HS-27A (cell line): ENCODE measurements at places on chromosomes 13 and 19.

GRCh38 chr19:49999371-50000010 is 25.7 kb downstream of the VRK3 start:
- no peak for DNase-seq

- no peak for DNase-seq
These were observed 1.1 kb downstream of the GJA3 start for GRCh38 chr13:20159646-20160305.

DNA sequence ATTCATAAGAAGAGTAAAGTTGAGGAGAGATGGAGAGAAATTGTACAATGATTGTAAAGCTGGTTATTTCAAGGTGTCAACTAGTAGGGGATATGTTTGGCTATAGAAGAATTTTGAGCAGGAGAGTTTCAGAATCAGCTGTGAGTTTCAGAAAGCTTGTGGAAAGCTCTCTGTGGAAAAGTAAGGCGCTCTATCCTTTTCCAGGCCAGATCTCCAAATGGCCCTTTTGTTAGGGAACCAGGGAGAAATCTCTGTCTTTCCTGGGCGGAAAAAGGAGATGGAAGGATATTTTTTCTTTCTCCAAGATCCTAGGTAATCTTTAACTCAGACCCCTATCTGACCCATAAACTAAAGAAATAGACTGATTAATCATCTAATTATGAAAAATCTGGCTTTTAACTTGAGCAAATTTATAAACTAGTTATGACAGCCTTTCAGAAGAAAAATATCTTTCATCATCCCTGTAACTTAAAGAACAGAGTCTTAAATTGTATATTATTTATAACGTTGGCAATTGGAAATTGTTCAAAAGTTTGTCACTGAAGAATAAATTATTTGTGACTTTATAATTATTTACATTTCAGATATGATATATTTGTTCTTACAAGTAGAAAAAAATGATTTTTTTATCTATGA is 34.5 kb downstream of the SPRY2 start:
- no peak for DNase-seq

DNA sequence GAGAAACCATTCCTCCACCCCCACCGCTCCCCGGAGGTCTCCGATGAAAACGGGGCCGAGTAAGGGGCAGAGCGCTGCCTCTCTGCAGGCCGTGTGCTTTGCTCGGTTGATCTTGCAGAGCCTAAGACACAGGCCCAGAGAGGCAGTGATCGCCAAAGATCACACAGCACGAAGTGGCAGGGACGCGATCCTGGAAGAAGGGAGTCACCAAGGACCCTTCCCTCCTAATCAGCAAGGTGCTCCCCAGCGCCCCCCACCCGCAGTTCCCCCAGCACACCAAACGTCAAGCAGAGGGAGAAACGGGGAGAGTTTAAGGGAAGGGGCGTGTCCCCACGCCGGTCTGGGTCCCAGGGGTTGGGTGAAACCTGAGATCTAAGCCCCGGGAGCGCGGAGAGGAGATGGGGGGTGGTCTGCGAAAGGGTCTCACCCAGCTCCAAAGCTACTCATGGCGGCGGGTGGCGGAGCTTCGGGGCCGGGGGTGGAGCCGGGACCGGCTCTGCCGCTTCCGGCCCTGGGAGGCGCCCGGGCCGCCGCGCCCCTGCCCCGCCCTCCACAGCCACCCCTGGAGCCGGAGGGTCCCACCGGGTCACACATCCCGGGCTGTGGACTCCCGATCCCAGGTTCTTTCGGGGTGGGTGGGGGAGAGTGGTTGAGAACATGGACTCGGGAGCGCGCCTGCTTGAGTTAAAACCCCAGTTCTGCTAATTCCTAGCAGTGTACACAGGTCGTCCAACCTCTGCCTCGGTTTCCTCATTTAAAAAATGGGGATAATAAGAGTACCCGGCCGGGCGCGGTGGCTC is at the start of gene EML2:
Gene EML2, minus strand, starts transcription at position 468 of the 800 bp plus-strand sequence. Its CDS starts 21 bp downstream, at position 447.
- DNase-seq: no peak

DNA sequence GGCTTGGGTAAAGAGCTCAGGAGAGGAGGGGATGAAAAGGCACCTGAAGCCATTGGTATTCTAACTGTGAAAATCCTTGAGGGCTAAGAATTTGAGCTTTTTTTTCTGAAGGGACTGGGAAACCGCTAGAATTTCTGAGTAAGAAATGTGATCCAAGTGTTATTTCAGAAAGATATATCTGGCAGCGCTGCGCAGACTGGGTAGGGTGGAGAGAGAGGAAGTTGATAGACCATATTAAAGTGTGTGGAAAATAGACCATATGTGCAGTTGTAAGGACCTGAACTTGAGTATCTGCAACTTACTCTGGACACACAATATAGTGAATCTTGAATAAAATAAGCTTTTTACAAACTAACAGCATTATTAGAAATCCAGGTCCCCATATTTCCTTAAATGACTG is 427.4 kb downstream of the NDFIP2 start:
- DNase-seq: no peak

DNA sequence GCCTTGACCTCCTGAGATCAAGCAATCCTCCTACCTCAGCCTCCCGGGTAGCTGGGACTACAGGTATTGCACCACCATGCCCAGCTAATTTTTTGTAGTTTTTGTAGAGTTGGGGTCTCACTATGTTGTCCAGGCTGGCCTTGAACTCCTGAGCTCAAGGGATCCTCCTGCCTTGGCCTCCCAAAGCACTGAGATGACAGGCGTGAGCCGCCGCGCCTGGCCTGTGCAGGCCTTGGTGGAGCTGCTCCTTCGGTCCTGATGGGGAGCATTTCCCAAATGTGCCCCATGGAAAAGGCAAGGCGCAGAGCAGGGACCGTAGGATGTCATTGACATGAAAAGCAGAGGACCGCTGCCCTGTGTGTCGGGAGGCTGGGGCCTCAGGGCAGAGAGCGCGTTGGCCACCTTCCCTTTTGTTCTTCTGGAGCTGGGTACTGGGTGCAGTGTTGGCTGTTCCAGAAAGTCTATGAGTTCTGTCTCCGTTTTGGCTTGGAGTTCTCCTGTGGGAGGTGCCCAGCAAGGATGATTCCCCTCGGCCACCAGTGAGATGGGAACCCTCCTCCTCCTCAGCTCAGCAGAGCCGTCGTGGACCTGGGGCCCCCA is 128.5 kb downstream of the KDM4B start:
- no peak for DNase-seq

GRCh38 chr19:17074634-17075034 is 618 bp downstream of the HAUS8 start:
- DNase-seq: no peak

DNA sequence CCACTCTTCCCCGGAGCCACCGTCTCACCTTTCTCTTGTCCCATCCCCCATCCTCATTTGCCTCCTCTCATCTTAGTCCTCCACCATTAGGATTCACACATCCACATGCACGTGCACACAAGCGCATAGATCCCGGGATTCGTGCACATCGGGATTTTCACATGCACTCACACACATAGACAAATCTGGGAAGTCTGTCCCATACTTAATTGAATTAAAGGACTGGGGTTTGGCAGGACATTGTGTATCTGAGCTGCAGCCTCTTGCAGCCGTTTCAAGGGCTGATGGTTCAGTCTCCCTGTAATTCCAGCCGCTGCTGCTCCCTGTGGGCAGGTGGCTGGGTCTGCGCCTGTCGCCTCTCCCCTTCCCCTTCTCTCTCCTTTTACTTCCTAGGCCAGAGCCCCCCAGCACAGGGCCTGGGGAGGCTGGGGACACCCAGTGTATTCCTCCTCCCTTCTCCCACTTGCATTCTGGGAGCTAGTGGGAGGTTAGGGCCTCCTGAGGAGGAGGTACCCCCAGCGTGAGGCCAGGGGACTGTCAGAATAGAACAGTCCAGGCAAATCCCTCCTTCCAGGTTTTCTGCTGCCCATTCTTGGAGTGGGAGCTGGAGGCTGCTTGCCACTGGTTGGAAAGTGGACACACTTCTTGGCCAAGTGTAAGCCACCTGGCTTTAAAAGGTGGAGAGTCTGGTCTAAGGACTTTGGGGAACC is 43.6 kb downstream of the LYL1 start:
- DNase-seq: no peak

- no peak for DNase-seq
These were observed 8.9 kb downstream of the KLK2 start for GRCh38 chr19:50882188-50882587.

GRCh38 chr13:24134757-24135156 is 25.8 kb upstream of the SPATA13 start:
- DNase-seq: no peak

DNA sequence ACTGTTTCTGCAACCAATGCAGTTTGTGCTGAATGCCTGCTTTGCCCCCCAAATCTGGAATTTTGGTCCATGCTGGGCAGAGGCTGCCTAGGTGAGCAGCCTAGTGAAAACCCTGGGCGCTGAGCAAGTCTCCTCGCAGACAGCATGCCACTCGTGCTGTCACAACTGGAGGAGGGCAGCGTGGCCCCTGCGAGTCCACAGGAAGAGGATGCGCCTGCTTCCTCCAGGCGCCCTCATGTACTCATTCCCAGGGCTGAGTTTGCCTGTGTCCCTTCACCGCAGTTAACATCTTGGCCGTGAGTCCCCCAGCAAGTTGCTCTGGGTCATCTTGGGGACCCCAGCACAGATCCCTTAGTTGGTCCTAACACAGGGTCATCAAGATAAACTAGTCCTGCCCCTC is 26.2 kb upstream of the TMEM160 start:
- DNase-seq: no peak

DNA sequence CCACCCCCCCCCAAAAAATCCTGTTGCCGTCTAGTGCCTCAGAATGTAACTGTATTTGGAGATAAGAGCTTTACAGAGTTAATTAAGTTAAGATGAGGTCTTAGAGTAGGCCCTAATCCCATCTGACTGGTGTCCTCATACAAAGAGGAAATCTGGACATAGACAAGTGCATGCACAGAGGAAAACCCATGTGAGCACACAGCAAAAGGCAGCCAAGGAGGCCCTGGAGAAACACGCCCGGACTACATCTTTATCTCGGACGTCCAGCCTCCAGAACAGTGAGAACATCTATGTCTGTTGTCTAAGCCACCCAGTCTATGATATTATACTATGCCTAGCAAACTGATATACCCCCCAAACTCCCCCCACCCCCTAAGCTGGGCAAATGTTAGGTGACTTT is 193.8 kb downstream of the KATNAL1 start:
- no peak for DNase-seq

DNA sequence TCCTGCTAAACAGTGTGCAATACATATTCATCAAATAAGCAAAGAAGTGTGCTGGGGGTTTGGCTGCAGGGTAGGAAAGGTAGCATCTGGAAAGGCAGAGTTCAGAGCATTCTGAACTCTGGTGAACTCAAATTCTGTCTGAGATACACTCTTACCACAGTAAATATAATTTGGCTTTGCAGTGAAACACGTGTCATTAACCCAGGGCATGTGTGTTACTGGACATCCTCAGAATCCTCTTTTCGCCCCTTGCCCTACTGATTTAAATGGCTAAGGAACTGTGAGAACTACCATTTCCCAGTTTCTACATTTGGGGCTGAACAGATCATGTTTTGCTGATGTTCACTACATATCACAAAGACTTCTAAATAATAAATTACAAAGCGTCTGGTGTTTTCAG is 562.8 kb upstream of the SGCG start:
- DNase-seq: no peak

- no peak for DNase-seq
These were observed 4.2 kb upstream of the RGL3 start for GRCh38 chr19:11423164-11423790.

GRCh38 chr13:59770451-59770850 is 393.3 kb downstream of the DIAPH3 start:
- no peak for DNase-seq

- no peak for DNase-seq
These were observed 40.6 kb downstream of the ZNRF4 start for GRCh38 chr19:5495792-5496191.

GRCh38 chr13:48778610-48779009 is 124.9 kb downstream of the CYSLTR2 start:
- no peak for DNase-seq

DNA sequence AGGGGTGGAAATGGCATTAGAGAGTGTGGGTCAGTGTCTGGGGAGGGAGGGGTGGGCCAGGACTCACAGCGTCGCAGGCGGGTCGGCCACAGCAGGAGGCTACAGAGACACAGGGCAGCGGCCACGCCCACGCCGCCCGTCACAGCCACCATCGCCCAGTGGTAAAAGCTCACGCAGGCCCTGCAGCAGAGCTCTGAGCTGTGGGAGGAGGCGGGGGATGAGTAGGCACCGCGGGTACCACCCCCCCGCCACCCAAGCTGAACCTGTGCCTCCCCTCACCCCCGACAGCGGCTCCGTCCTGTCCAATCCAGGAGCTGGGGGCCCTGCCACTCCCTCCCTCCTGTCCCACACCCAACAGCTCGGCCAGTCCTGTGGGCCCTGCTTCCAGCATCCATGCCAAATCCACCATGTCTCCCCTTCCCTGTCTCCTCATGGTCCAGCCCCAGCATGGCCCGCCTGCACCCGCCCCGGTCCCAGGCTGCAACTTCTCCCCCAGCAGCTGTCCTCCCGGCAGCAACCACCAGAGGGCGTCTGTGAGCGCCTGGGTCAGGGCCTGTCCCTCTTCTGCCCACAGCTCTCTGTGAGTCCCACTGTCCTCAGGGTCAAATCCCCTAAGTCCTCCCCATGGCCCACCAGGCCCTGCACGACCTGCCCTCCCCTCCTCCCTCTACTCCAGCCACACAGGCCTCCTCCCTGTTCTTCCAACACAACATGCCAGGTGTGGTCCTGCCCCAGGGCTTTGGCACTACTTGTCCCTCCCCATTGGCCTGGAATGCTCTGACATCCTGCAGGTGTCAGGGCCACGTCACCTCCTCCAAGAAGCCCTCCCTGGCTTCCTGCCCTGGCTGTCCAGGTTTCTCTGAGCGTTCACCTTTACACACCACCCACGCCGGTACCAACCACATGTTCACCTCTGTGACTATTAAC is 6.0 kb downstream of the TEKTIP1 start:
- DNase-seq: no peak

- DNase-seq: no peak
These were observed 691 bp upstream of the OLFM2 start for GRCh38 chr19:9937001-9937411.

DNA sequence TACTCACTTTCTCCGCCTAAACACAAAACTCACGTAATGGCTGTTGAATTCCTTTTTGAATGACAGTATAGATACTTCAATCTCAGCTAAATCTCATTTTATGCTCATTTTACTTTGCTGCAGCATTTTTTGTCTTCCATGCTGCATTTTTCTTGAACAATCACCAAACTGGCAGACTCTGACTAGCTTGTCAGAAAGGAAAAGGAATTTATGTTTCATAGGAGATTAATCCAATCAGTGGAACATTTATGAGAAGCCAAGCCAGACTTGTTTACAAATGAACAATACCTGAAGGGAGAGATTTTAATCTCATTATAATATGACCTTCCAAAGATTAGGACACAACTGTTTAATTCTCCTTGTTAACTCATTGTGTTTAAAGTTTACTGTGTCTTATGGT is 1044.3 kb downstream of the DIAPH3 start:
- DNase-seq: no peak

DNA sequence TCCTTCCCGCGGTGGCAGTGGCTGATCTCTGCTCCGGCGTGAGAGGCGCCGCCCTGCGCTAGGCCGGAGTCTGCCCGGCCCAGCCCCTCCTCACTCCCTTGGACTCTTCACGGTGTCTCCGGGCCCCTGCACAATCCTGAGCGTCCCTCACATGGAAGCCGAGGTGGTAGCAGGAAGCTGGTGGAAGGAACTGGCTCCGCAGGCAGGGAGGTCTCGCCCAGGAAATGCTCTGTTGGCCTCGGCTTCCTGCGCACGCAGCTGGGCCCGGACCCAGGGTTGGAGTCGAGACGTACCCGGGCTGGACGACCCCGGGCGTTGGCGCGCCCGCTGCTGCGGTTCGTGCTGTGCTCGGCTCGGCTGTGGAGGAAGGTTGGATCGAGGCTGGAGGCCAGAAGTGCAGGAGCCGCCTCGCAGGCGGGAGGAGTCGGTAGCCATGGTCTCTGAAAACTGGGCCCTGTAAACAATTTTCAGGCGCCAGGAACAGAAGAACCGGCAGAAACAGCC is 46.3 kb downstream of the ZNF724 start:
- DNase-seq: no peak
